ENCODE measurements at places on chromosomes 2 and 18.

GRCh38 chr18:22046473-22046872, 122.9 kb upstream of the GATA6 start:
- DNase-seq, result no peak

- no peak for DNase-seq
Observed at GRCh38 chr2:42086500-42086953, 38.7 kb downstream of the PKDCC start.

DNA sequence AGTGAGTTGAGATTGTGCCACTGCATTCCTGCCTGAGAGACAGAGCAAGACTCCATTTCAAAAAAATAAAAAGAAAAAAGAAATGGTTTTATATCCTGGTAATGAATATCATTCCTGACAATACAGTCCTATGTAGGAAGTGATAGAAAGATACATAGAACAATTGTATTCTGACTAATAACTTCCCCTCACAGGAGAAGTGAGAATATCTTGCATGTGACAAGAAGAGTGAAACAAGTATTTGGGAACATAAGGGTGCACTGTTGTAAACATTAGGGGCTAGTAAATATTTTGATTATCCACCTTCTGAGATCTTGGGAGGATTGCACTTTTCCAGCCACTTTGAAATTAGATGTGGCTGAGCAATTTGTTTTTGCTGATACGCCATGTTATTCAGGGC, 40.7 kb downstream of the KLHL14 start:
- no peak for DNase-seq

- DNase-seq, result no peak
Observed at GRCh38 chr18:44830581-44830980, 149.9 kb downstream of the SETBP1 start.

GRCh38 chr2:171102802-171103201, 57.9 kb downstream of the TLK1 start:
- no peak for DNase-seq

GRCh38 chr2:201482543-201482942, 31.0 kb downstream of the STRADB start:
- no peak for DNase-seq

DNA sequence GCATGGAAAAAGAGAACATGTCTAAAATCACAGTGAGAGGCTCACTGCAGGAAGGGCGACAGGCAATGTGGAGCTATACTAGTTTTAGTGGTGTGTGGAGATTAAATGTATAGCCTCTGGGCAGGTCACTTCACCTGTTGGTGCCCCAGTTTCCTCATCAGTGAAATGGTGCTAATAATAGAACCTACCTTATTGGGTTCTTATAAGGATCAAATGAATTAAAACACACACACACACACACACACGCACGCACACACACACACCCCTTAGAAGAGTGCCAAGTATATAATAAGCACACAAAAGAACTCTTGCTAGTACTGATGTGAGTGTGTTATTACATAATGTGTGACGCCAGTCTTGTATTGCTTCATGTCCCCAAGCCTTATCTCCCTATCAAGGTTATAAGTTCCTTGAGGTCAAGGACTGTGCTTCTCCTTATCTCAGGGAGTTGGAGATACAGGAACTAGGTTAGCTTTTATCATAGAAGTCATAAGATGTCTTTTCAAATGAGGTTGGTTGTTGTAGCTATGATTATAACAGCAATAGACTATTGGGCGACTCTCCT, 98.0 kb upstream of the CXCR4 start:
- no peak for DNase-seq

- DNase-seq, result no peak
Observed at GRCh38 chr2:219126555-219126954, 34.1 kb downstream of the NHEJ1 start.

- DNase-seq, result peak; percentile 20
Observed at GRCh38 chr2:166803373-166804000, 84.8 kb upstream of the XIRP2 start.

GRCh38 chr2:20164734-20165478, 60.0 kb downstream of the SDC1 start:
- no peak for DNase-seq

DNA sequence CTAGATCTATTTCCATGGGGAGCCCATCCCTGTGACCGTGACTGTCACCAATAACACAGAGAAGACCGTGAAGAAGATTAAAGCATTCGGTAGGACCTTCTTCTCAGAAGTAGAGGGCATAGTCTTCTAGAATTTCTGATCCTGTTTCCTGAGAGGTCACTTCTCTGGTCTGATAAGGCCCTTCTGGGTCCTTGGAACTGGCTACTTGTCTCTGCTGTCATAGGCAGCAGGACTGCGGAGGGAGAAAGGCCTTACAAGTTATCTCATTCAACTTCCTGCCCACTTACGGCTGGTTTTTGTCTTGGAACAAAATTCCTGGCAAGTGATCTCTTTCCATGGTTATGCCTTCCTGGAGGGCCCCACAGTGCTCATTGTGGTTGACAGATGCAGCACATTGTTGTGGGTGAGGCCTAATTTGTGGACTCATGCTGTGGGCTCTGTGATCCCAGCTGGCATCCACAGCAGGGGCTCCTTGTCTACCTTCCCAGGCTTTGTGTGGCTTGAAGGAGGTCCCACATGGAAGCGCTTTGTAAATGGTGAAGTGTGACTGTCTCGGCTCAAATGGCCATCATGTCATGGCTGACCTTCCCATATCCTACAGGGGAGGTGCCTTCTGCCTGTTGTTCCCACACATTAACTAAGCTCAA, 22.0 kb downstream of the SAG start:
- no peak for DNase-seq

GRCh38 chr2:71800106-71800809, 346.9 kb downstream of the DYSF start:
- DNase-seq, result no peak
